Colonic mucosa (tissue), 4 donors: ENCODE measurements at places on chromosomes 16 and 17.
A peak's percentile ranks its signal among the peaks of the same experiment; 100 is the strongest.

DNA sequence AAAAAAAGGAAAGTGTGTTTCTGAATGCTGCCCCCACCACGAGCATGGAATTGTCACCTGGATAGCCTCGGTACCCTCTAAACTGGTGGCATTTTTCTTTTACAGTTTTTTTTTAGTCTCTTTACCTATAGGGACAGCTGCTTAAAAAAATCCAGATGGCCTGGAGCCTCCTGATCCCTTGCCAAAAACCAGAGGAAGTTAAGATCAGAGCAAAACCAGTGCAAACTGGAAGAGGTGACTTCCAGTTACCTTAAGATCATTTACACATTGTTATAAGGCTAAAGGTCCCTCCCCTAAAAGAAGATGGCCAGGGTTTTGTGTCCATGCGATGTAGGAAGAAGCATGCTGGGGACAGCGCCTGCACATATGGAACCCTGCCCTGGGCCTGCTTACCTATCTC is 3.5 kb downstream of the MEFV start:
- DNase-seq = no peak

GRCh38 chr17:2825253-2825970 is 29.2 kb downstream of the RAP1GAP2 start:
- no peak for DNase-seq

DNA sequence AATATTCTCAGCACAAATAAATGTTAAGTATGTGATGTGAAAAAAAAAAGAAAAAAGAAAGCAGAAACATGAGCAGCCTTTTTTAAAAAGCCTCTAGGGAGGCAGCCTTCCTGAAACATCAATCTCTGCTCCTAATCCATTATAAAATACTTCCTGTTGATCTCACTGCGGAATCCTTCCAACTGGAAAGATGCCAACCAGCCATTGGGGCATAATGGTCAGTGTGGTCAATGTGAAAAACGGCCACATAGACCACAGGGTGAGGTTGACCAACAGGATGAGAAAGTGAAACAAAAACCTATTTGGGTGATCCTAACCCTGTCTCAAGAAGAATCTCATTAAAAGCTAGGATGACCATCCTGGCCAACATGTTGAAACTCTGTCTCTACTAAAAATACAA is 26.1 kb upstream of the ABCA8 start:
- DNase-seq = peak; percentile 35

DNA sequence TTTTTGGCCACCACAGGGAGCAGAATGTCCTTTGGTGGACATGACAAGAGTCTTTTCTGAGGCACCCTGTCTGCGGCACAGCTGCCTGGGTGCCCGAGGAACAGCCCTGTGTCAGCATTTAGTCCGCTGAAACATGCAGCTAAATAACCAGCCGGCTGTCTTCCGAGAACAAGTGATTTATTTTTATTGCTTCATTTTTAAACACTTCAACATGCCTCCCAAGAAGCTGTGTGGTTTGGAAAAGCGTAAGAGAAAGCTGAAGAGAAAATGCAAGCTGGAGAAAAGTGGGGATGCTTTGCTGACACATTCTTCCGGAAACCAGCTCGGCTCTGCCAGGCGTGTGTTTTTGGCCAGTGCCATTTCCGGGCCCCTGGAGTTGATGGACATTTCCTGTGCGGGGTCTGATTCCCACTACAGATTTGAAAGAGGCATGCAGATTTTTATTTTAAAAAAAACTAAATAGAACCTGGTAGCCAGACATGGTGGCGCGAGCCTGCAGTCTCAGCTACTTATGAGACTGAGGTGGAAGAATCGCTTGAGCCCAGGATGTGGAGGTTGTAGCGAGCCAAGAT is 94.7 kb downstream of the SEC14L1 start:
- peak; percentile 42 for DNase-seq

- no peak for DNase-seq
Observed at GRCh38 chr17:39636587-39636926, 387 bp upstream of the STARD3 start.

- DNase-seq = no peak
Observed at GRCh38 chr16:30142672-30143346, 19.8 kb upstream of the MAPK3 start.

GRCh38 chr16:878886-879285 is 78.4 kb upstream of the GNG13 start:
- DNase-seq = no peak

DNA sequence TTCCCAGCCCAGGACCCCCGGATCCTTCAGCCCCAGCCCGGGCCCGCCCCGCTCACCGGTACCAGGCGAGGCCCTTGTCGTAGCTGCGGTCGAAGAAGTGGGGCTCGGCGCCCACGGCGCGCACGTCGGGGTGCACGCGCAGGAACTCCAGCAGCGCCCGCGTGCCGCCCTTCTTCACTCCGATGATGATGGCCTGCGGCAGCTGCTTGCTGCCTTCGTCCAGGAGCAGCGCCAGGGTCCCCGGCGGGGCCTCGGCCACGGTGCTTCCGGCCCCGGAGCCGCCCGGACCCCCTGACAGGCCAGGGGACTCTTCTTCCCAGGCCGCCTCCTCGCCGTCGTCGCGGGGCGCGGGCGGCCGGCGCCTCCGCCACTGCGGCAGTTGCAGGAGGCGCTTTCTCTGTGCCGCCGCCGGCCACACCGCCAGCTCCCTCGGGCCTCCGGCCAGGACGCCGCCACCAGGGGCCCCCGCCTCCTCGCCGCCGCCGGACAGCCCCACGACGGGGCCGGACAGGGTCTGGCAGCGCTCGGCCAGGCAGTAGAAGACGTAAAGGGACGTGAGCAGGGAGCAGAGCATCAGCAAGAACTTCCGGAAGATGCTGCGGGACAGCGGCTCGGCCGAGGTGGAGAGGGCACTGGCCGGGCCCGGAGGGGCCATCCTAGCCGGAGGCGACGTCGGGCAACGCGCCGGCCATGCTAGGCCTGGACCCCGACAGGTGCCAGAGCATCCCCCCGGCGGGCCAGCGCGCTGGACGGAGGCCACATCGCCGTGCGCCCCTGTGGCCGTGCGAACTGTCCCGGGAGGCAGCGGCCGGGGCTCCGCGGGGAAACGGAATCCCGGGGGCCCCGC is 1.0 kb downstream of the HS3ST3A1 start:
- DNase-seq = no peak

DNA sequence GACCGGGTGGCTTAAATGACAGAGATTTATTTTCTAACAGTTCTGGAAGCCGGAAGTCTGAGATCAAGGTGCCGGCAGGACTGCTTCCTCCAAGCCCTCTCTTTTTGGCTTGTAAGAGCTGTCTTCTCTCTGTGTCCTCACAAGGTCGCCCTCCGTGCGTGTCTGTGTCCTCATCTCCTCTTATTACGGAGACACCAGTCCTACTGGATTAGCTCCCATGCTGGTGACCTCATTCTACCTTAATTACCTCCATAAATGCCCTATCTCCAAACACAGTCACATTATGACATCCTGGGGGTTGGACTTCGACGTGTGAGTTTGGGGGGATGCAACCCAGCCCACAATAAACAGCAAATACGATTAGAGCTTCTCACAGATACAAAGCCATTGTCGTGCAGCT is 161.5 kb downstream of the FOXL1 start:
- no peak for DNase-seq

DNA sequence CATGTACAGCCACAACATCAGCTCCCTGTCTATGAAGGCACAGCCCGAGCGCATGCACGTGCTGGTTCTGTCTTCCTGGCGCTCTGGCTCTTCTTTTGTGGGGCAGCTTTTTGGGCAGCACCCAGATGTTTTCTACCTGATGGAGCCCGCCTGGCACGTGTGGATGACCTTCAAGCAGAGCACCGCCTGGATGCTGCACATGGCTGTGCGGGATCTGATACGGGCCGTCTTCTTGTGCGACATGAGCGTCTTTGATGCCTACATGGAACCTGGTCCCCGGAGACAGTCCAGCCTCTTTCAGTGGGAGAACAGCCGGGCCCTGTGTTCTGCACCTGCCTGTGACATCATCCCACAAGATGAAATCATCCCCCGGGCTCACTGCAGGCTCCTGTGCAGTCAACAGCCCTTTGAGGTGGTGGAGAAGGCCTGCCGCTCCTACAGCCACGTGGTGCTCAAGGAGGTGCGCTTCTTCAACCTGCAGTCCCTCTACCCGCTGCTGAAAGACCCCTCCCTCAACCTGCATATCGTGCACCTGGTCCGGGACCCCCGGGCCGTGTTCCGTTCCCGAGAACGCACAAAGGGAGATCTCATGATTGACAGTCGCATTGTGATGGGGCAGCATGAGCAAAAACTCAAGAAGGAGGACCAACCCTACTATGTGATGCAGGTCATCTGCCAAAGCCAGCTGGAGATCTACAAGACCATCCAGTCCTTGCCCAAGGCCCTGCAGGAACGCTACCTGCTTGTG is 10.7 kb downstream of the CHST4 start:
- DNase-seq = no peak

DNA sequence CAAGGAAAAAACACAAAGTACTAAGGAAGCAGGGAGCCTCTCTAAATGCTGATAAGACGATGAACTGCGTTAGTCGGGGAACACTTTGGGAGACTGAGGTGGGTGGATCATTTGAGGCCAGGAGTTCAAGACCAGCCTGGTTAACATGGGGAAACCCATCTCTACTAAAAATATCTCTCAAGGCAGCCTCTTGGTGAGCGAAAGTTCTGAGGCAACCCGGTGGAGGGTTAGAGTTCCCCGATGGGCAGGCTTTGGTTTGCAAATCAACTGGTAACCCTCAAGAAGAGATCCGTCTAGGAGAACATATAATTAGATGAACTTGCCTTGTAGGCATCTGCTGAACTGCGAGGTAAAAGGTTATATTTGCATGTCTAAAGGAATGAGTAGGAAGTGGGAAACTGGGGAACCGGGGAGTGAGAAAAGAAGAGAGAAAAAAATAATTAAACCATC is 44.6 kb downstream of the WSB1 start:
- DNase-seq = no peak

DNA sequence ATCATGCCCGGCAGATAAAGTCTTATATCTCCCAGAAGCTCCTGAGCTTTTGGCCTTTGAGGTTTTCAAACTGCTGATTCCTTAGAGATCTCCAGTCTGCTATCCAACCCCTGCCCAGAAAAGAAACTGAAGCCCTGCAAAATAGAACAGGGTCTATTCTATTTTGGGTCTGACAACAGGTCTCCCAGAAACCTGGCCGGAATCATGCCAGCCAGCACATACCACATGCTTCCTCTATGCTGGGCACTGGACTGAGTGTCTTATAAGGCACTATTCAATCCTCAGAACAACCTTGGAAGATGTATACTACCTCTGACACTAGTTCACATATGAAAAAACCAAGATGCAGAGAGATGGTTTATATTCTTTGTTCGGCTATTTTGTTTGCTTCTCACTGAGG is 21.3 kb upstream of the GFOD2 start:
- DNase-seq = no peak

DNA sequence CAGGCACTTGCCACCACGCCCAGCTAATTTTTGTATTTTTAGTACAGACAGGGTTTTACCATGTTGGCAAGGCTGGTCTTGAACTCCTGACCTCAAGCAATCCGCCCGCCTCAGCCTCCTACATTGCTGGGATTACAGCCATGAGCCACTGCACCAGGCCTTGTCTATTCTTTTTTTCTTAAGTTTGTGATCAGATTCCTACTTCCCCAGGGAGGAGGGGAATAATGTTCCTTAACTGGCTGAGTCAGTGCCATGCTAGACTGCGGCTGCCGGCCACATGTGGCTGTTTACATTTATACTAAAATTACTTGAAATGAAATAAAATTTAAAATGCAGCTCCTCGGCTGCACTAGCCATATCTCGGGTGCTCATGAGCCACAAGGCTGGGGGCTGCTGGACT is 27.8 kb upstream of the USP36 start:
- DNase-seq = no peak

DNA sequence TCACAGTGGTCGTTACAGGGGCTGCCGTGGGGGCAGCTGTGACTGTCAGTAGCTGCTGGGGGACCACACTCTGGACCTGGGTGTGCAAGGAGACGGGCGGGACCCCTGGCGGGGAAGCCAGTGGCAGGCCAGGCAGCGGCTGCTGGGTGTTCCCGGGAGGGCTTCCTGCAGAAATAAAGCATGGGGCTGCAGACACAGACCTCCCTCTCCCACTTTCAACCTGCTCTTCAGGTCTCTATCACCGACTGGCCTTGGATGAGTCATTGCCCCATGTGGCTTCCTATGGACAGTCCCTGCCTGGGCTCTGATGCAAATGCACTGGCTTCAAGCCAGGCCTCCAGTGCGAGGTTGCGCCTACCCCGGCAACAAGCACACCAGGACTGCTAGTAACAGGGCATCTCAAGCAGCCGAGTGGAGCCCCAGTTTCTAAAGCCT is 17.2 kb downstream of the SREBF1 start:
- DNase-seq = peak; percentile 78

DNA sequence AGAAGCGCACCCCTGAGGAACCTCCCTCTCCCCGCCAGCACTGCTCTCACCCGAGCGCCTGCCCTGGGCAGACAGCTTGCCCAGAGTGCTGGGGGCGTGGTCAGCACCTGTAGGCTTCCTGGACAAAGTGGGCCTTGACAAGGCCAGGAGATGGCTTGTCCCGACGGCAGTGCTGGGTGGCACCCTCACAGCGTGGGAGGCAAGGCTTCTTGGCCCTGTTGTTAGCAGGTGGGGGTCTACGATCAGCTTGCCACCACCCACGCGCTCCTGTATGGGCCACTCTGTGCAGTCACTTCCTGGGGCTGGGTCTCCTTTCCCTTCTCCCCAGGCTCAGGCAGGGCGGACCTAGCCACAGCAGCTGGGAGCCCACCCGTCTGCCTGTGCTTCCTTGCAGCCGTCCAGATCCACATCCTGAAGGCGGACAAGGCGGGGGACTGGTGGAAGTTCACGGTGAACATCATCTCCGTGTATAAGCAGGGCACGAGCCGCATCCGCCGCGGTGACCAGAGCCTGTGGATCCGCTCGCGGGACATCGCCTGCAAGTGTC is 218.0 kb downstream of the NTN1 start:
- peak; percentile 45 for DNase-seq

- no peak for DNase-seq
Observed at GRCh38 chr16:86492961-86493629, 17.2 kb upstream of the FOXF1 start.

DNA sequence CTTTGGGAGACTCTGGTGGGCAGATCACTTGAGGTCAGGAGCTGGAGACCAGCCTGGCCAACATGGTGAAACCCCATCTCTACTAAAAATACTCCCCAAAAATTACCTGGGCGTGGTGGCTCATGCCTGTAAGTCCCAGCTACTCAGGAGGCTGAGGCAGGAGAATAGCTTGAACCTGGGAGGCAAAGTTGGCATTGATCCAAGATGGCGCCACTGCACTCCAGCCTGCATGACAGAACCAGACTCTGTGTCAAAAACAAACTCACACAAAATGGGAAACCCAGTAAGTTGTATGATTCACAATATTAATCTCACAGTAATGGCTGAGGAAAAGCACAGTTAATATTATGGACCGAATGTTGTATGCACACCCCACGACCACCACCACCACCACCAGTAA is 24.3 kb downstream of the WSB1 start:
- no peak for DNase-seq

DNA sequence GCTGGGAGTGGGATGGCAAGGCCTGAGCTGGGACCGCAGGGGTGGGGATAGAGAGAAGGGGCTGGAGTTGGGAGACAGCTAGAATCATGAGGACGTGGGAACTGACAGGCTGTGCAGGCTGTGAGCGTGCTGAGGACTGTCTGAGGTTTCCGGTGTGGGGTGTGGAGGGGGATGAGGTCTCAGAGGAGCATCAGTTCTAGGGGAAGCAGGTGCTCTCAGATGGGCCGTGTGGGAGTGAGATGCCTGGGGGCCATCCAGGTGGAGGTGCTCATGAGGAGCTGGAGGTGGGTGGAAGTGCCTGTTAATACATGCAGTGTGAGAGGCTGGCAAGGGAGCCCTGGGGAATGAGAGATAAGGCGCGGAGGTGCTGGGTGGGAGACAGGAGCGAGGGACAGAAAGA is 27.2 kb downstream of the HASPIN start:
- no peak for DNase-seq

- DNase-seq = no peak
Observed at GRCh38 chr16:81310045-81310644, 4.6 kb upstream of the GAN start.
